ENCODE measurements at places on chromosomes 5 and 9.

DNA sequence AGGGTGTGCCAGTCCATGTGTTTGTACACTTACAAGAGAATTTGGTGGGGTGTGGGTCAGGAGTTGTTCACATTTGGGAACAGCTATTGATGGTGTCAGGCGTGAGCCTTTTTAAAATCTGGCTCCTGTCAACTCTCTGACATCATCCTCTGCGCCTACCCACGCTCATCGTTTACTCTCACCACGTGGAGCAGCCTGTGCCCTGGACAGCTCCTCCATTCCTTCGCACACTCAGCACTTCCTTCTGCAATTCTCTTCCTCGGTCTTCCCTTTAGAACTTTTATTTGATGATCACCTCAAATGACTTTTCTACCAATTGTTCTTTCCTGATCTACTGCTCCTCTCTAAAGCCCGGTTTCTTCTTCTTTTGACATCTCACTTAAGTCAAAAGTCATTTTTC, 42.1 kb upstream of the GNAQ start:
- ATAC-seq = no peak

DNA sequence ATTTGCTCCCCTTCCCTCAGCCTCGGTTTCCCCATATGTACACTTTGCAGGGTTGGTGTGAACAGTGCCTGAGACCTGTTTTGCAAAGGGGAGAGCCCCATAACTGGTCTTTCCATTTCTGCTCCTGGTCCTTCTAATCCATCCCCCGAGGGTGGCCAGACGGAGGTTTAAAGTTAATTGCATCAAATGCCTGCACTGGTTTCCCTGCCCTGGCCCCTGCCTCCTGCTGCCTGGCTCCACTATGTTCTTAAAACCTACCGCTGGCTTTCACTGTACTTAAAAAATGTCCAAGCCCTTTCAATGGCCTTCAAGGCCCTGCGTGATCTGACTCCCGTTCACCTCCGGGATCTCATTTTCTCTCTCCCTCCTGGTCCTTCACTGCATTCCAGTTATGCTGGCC, 183.0 kb downstream of the RGS3 start:
- no peak for ATAC-seq

GRCh38 chr5:54415147-54415546, 40.4 kb upstream of the HSPB3 start:
- no peak for ATAC-seq

- peak; percentile 65 for ATAC-seq
Measured at GRCh38 chr5:142151436-142152383, 43.1 kb downstream of the NDFIP1 start.

DNA sequence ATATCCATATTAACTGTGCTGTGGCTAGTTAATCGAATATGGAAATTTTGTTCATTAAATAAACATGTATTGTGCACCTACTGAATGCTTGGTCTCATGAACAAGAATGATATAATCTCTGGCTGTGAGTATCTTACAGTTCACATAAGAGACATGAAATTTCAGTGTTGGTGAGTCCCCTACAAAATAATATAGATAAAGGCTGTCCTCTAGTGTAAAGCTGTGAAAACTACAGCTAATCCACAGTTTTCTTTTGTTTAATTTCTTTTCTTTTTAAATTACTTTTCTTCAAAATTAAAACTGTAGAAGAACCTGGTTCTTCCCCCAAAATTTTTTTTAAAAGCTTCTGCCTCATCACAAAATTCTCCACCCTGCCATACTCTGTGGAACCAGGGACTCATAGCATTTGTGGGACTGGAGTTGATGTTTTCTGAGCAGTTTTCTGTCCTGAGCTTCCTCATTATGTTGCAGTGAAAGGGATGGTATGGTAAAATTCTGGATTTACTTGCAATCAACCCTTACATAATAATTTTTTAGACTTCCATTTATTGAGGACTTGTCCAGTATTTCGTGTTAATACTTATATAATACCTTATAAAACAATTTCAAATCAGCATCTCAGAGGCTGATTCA, 135.0 kb downstream of the STK32A start:
- ATAC-seq = no peak

GRCh38 chr5:145943674-145944121, 7.3 kb downstream of the SH3RF2 start:
- no peak for ATAC-seq

DNA sequence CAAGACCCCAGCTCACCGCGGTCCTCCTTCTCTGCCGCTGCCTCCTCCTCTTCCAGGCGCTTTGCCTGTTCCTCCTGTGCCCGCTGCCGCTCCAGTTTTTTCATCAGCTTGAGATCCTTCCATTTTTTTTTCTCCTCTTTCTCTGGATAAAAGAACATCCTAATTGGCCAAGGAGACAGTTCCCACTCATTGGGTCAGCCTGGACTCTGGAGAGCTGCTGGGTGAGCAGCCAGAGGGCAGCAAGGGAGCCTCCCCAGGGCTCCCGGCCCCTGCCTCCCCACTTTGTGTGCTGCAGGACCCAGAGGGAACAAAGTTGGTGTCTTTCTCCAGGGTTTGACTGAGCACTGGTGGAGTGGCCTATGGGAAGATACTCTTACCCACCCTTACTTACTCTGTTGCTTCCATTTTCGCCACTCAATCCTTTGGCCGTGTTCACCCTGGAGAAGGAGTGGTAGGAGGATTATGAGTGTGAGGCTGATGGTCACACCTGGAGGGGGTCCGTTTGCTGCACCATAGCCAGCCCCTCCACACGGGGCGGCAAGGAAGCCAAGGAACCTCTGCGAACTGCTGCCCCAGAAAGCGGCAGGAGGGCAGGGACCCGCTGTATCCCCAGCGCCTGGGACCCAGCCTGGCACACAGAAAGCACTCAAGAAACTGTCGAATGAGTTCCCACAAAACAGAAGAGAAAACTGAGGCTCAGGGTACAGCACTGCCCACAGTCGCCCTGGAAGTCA, 708 bp downstream of the SPOUT1 start:
- ATAC-seq = no peak

GRCh38 chr5:147822686-147823491, 8.6 kb downstream of the SPINK1 start:
- peak; percentile 84 for ATAC-seq

GRCh38 chr9:112849363-112849922, 41.2 kb downstream of the SLC46A2 start:
- ATAC-seq = no peak

GRCh38 chr5:61348447-61348846, 16.4 kb downstream of the ZSWIM6 start:
- no peak for ATAC-seq

DNA sequence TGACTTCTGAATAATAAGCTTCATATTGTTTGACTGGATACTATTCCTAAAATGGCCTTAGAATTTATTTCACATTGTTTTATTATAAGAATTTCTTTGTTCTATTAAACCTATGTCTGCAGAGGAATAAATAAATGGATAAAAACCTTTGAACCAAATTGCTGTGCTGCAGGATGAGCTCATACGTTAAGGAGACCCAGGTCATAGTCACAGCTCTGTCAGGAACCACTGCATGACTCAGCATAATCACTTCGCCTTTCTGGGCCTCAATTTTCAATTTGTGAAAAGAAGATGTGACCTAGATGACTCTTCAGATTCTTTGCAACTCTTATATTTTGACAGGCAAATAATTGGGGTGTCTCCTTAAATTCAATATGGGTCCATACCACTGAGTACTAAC, 36.7 kb upstream of the HMHB1 start:
- no peak for ATAC-seq

- ATAC-seq = no peak
Measured at GRCh38 chr5:173231996-173232498, 3.0 kb downstream of the NKX2-5 start.

DNA sequence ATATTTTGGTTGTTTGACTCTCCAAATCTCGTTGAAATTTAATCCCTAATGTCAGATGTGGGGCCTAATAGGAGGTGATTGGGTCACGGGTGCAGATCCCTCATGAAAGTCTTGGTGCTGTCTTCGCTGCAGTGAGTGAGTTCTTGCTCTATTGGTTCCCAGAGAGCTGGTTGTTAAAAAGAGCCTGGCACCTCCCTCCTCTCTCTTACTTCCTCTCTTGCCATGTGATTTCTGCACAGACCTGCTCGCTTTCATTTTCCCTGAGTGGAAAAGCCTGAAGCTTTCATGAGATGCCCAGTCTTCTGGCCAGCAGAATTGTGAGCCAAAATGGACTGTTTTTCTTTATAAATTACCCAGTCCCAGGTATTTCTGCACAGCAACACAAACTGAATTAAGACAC, 221.6 kb downstream of the MAT2B start:
- no peak for ATAC-seq

DNA sequence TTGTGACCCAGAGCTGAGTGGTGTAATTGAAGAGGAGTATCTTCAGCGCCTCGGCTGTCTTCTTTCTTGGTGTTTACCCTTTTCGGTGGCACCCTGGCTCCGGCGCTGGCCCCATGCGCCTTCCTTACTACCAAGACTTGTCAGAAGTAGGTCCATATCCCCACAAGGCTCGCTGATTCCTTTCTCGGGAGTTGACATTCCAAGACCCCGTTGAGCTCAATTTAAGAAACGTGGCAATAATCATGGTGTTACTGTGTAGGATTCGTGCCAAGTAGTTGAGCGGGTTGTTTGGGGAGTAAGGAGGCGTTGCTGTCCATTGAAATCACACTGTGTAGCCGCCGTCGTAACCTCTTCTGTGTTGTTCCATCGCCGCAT, 795 bp downstream of the NDUFAF2 start:
- ATAC-seq = peak; percentile 21

GRCh38 chr9:16030528-16031185, 477.8 kb downstream of the CCDC171 start:
- peak; percentile 76 for ATAC-seq

DNA sequence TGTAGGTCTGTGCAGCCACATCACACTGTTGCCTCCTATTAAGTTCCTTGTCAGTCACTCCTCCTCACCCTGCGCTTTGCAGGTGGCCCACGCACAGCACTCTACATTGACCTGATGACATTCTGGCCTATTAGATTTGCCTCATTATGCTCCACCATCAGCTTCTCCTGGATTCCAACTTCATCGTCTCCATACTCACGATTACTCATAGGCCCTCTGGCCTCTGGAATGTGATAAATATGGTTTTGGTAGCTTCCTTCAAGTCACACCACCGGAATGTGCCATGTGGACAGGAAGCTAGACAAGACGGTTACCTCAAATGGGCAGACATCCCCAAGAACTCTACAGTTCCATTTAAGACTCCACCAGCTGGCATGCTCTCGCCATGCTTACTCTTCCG, 158.0 kb upstream of the LHFPL2 start:
- no peak for ATAC-seq

DNA sequence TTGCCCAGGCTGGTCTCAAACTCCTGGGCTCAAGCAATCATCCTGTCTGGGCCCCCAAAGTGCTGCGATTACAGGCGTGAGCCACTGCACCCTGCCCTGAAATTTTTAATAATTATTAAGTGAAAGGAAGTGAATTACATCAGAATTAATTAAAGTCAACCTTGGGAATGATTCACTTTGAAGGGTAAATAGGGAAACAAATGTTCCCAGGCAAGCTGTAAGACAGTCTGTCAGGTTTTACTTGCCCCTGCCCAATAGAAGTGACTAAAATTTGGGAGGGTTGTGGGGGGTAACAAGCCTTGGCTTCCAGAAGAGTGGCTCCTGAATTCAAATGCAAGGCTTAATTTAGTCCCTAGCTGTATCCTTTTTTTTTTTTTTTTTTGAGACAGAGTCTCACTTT, 1.3 kb upstream of the LIX1 start:
- ATAC-seq = no peak

GRCh38 chr5:89216606-89217005, 333.6 kb upstream of the MEF2C start:
- no peak for ATAC-seq

GRCh38 chr5:82077496-82077895, 105.7 kb downstream of the ATG10 start:
- ATAC-seq = no peak

- ATAC-seq = no peak
Measured at GRCh38 chr5:78341440-78341839, 19.0 kb upstream of the SCAMP1 start.

GRCh38 chr9:15717290-15717967, 164.6 kb downstream of the CCDC171 start:
- peak; percentile 97 for ATAC-seq

DNA sequence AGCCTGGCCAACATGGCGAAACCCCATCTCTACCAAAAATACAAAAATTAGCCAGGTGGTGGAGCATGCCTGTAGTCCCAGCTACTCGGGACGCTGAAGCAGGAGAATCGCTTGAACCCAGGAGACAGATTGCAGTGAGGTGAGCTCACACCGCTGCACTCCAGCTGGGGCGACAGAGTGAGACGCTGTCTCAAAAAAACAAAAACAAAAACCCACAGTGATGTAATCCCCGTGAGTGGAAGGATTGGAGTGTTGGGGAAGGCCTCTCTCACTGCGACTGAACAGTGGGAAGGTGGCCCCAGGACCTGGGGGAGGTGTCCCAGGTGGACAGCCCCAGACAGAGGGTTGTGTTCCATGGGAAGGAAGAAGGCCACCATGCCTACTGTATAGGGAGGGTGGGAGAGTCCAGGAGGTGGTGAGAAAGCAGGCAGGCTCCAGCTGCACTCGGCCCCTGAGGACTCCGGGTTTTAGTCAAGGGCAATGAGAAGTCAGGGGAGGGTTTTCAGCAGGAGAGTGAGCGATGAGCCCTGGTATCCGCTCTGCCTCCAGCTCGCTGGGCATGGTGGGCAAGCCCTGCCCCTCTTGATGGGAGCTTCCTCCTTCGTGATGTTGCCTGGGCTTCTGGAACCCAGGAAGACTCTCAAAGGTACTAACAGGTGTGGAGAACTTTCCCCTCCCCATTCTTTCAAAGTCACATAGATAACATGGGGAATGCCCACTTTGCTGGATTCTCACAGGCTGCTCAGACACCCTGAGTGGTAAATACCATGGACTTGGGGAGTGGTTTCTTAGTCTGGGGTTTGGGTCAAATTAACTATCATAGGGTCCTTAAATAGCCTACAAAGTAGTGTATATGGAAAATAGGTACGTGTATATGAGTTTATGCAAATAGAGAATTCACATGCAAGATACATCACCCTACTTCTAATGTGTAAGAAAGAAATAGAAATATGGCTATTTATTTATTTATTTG, 74.7 kb downstream of the PPARGC1B start:
- ATAC-seq = no peak

- no peak for ATAC-seq
Measured at GRCh38 chr9:69678843-69679538, 6.8 kb upstream of the APBA1 start.

- no peak for ATAC-seq
Measured at GRCh38 chr9:73741316-73741715, 589.7 kb downstream of the ANXA1 start.

GRCh38 chr5:5342784-5343183, 79.7 kb upstream of the ICE1 start:
- no peak for ATAC-seq
